Pancreas (tissue), 10 donors: ENCODE measurements at places on chromosomes 4 and X. TPM values are rescaled to one million over a fixed set of nuclear protein-coding genes. Genes with fewer than 3 reads are reported as not detected.

The ADH7 gene
- not detected for polyA plus RNA-seq

GRCh38 chr4:175767150-175767549 is 44.9 kb downstream of the GPM6A start:
- DNase-seq = no peak

- DNase-seq = no peak
Measured at GRCh38 chr4:135354876-135355275, 1153.3 kb upstream of the PABPC4L start.

DNA sequence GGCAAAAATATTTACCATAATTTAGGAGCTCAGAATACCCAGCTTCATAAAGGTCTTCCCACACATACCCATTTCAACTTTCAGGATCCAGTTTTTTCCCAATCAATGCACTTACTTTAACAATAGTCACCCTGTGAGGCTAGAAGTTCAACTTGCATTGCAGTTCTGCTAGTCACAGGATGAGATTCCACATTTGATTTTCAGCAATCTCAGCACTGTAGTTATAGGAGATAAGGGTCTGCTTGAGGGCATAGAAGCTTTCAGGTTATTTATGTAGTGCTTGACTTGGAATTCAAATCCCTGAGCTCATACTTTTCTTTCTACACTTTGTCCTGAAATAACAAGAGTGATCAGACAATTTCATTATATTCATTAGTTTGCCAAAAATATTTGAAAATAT is 78.3 kb upstream of the IL2 start:
- DNase-seq = no peak

DNA sequence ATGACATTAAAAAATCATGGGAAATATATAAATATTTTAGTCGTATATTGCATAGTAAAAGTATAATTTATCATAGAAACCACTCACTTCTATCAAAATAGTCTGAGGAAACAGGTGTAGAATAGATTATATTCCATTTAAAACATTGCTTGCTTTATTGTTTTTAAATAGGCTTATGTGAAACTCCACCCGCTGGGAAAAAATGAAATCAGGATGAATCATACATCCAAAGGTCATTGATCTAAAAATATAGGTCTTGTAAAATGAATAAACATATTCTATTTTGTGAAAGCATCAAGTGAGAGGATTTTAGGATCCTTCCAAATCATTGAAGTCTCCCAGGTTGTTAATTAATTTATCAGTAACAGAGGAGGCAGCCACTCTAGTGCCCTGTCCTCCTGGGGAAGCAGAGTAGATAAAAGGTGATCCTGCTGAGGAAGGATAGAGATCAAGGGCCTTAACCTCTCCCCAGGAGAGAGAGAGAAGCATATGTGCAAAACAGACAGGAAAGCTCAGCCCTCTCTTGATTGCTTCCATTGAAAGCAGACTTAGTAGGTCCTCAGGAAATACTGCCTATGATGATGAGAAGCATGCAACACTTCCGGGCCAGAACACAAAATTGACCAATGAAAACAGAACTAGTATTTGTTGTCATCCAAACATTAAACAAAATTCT is 96.8 kb upstream of the MAP9 start:
- DNase-seq = no peak
